Fibroblast of the conjunctiva (primary cell): ENCODE measurements at places on chromosomes 16 and 17.

- no peak for DNase-seq
Observed at GRCh38 chr16:25135254-25135878, 23.8 kb downstream of the LCMT1 start.

DNA sequence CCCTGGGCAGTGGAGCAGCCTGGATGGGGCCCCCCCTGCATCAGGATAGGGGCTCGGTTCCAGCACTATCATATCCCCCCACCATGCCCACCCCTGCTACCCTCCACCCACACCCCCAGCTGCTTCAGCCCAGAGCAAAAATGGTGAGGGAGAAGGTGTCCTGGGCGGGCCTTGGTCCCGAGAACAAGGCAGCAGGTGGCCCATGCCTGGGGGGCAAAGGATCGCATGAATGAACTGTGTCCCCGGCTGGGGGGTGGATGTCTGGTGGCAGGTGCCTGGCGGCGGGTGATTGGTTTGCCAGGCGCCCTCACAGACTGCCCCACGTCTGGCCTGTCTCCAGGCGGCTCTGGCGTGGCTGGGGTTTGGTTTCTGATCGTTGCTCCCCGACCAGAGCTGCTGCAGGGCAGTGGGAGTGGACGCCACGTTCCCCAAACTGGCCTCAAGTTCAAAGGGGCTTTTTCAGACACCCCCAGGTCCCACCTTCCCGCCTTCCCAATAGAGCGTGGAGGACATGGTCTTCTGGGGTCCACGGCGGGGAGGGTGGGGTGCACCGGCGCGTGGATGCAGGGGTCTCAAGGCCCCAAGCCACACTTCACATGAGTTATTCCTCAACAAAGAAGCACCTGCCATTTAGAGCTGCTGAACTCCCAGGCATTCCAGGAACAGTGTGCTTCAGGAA lies 12.6 kb downstream of the UTS2R start:
- no peak for DNase-seq

DNA sequence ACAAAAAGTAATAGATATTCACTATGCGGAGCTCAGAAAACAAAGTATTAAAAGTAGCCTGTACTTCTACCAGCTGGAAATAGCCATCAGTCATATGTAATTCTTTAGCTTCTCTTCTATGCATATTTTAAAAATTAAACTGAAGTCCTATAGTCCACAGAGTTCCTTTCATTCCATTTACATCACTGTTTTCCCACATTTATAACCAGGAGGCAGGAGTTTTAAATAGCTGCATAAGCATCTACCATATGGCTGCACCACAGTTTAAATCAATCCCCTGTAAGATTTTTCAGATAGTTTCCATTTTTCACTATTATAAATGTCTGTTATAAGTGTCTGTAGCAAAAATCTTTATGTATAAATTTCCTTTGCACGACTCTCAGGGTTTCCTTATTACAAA lies 45.1 kb downstream of the ZFHX3 start:
- DNase-seq, result no peak

- no peak for DNase-seq
Observed at GRCh38 chr17:79622776-79623175, 11.9 kb upstream of the RBFOX3 start.

- DNase-seq, result peak; percentile 71
Observed at GRCh38 chr16:15653227-15653626, 3.2 kb downstream of the NDE1 start.

GRCh38 chr17:61689610-61690180 lies 98.7 kb upstream of the NACA2 start:
- no peak for DNase-seq

- DNase-seq, result no peak
Observed at GRCh38 chr16:84559311-84559932, 55.0 kb upstream of the MEAK7 start.

- no peak for DNase-seq
Observed at GRCh38 chr17:19718613-19719354, 2.4 kb upstream of the SLC47A2 start.

DNA sequence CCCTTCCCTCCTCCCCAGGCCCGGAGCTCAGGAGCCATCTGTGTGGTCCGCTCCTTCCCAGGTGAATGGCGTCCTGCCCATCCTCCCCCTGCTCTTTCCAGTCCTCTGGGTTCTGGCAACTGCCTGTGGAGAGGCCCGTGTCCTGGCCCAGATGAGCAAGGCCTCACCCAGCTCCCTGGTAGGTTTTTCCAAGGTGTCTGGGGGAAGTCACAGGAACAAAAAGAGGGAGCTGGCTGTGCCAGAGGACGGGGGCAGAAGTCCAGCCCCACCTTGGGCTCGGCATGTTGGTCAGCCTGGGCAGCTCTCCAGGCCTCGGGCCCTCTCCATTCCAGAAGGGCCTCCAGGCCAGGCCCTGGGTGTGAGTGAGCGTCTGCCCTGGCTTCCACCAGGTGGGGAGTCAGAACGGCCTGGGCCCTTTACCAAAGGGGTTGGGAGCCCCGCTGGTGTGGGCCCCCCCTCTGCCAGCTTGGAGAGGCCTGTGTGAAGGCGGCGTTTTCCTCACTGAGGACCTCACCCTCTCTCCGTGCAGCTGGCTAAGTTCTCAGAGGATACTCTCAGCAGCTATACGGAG lies 25.1 kb downstream of the CASKIN2 start:
- DNase-seq, result no peak

DNA sequence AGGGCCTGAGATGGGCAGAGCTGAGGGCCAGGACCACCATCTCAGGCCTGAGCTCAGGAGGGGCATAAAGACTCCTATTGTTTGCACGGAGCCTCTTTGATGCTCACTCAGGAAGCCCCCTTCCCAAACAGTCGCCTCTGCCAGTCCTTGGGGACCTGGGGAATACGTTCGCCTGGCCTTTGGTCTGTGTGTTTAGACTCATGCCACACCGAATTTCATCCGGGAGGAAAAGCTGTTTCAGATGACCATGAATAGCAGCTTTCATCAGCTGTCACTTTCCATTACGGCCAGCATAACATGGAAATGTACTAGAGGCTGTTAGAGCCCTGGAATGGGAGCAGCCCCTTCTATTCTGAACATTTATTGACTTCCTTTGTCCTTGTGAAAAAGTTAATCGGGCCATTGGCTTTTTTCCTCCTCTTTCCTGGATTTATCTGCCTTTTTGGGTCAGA lies 139.0 kb downstream of the HS3ST3A1 start:
- DNase-seq, result no peak

DNA sequence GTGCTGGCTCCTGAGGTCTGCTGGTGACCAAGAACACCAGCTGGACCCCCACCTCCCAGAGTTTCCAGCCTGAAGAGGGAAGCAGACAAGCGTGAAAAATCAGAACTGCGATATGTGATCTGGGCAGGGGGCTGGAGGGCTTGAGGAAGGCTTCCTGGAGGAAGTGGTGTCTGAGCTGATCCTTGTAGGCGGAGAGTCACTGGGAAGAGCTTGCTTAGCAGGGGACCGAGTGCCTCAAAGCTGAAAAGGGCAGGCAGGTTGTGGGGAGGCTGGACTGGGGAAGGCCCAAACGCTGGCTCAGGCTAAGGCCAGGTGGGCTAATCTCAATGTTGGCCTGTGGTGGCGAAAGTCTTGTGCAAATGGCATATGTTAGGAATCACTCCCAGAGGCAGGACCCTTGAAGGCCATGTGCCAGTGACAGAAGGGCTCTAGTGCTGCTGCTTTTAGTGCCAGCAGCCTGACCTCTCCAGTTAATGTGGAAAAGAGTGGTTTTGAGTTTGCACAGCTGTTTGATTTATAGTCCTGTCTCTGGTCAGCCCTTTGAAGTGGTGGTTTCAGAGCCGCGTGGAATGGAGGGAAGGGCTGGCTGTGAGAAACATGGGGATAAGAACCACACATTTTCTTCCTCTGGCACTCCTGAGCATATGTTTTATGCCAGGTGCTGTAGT lies 85.3 kb upstream of the LGALS9 start:
- no peak for DNase-seq

DNA sequence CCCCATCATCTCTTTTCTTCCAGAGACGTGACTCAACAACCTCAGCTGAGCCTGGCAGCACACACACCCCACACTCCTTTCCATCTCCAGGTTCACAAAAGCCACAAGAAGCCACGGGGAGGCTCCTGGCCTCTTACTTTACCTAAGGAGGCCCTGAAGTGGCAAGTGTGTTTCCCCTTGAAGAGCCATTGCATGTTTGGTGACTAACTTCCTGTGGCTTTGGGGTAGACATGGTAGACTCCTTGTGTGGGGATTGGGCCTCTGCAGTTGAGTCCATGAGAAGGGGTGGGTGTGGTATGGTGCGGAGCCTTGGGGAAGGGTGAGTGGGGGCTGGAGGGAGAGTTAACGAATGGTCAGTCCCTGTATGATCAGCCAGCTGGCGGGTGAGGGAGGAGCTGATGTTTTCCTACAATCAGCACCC lies 24.2 kb downstream of the SAP30BP start:
- DNase-seq, result no peak

DNA sequence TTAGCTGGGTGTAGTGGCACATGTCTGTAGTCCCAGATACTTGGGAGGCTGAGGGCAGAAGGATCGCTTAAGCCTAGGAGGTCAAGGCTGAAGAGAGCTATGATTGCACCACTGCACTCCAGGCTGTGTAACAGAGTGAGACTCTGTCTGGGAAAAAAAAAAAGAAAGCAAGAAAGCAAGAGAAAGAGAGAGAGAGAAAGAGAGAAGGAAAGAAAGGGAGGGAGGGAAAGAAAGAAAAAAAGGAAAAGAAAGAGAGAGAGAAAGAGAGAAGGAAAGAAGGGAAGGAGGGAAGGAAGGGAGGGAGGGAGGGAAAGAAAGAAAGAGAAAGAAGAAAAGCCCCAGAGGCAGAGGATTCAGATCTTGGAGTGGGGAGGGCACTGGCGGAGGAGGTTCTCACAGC lies 6.5 kb downstream of the DHX58 start:
- DNase-seq, result no peak

- no peak for DNase-seq
Observed at GRCh38 chr16:6918646-6919045, 414.0 kb upstream of the RBFOX1 start.

GRCh38 chr16:88575251-88575650 lies 5.0 kb downstream of the ZC3H18 start:
- no peak for DNase-seq

DNA sequence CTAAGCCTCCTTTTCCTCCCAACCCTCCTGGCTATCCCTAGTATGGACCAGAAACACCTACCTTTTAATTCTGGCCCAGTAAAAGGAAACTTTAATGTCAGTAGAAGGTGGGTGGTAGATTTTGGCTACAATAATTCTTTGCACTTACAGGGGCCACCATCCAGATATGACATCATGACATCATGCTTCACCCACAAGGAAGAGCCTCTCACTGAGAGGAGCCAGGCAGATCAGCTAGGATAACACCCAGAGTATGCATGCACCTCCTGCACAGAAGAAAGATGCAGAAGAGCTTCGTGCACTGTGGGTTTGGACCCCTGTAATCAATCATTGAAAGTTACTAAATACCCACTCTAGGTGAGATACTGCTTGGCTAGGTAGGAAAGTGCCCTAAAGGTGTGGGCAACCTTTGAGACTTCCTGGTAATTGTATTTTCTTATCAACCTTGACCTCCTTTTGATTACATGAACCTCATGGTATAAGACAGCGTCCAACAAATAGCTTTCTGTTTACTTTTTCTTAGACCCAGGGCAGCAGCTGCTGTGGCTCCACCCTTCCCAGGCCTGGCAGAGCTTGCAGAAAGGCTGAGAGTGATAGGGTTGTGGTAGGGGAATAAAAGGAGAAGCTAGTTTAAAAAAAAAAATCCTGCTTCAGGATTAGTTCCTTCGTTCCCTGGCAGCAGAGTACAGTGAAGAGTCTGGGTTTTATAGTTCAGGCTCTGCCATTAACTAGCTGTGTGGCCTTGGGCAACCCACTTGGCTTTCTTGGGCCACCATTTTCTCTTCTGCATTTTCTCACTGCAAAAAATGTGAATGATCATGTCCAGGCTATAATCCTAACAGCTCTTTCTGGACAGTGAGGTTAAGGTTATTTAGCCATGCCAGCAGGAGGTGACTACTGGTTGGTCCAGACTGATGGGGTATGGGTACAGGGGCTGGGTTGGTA lies 6.2 kb downstream of the MAP3K14 start:
- DNase-seq, result peak; percentile 29

DNA sequence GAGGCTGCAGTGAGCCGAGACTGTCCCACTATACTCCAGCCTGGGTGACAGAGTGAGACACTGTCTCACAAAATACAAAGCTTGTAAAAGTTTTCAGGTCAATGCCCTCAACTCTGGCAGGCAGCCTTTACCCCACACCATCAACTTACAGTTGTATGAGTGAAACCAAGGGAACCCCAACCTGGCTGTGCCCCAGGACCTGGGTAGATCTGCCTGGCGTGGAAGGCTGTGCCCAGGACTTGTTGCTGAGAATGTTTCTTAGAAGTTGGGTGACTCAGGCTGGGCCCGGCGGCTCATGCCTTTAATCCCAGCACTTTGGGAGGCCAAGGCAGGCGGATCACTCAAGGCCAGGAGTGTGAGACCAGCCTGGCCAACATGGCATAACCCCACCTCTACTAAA lies 7.8 kb downstream of the CES3 start:
- no peak for DNase-seq

DNA sequence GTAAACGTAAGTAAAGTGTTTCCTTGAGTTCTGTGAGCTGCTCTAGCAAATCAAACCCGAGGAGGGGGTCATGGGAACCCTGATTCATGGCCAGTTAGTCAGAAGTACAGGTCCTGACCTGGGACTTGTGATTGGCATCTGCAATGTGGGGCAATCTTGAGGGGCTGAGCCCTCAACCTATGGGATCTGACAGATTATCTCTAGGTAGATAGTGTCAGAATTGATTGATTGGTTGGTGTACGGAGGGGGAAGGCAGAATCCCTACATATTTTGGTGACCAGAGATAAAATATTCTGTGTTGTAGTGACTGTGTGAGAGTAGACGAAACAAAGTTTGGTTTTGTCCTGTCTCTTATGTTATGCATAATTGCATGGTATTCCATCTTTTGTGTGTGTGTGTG lies 100.5 kb upstream of the NETO2 start:
- no peak for DNase-seq

DNA sequence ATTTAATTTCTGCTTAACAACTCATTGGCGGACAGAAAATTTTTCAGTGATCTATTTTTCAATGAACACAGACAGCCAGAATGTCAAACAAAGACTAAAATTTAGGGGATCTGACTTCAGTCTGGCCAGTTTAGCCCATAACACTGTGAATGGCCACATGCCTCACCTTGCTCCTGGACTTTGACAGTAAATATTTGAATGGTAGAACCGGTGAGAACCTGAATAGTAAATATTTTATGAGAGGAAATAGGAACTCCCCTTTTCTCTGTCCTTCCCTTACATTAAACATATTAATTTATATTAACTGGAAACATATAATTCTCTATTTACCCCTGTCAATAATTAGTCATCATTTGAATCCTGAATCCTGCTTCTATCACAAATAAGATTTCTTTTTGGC lies 942.1 kb downstream of the KCNJ2 start:
- DNase-seq, result no peak

- no peak for DNase-seq
Observed at GRCh38 chr16:28596840-28597691, at the start of gene SULT1A2. Gene SULT1A2 (minus strand): TSS chr16:28597050. CDS start chr16:28595930, 1,120 bp downstream.

DNA sequence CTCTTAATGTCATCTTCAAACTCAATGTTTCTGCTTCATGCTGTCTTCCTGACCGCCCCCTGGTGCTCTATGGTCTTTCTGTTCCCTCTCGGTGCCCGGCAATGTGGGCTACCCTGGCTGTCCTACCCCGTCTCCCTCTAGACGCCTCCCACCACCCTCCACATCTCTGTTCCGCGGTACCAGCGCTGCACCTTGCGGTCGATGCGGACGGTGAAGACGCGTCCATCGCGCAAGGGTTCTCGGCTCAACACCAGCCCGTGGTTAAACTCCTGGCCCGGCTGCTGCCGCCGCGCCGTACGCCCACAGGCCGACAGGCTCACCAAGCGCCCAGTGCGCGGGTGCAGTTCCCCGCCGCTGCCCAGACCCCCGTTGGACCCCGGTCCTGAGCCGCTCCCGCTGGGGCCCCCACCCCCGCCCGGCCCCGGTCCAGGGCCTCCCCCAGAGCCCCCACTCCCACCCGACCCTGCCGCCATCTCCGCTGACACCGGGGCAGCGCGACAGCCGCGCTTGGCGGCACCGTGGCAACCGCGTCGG lies at the start of gene NEURL4:
Gene NEURL4 (minus strand): TSS at position 496 of the 534 bp plus-strand sequence. CDS start 23 bp downstream, at position 473.
- DNase-seq, result no peak
